ENCODE measurements at places on chromosomes 1 and 21.
A peak's percentile ranks its signal among the peaks of the same experiment; 100 is the strongest.

GRCh38 chr1:172373864-172374263, 46.6 kb upstream of the C1orf105 start:
- no peak for DNase-seq

DNA sequence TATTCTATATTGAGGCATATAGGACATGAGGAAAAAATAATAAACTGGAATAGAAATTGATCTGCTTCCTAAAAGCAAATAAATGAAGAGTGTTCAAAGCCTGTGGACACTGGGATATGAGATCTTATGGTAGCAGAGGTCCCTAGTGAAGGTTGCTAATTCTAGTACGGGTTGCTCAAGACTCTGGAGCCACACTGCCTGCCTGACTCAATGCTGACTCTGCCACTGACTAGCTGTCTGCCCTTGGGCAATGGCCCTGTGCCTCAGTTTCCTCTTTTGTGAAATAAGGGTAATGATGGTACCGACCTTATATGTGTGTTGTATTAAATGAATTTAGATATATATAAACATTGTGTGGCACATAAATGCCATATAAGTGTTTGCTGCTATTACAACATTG, 59.0 kb upstream of the C1orf53 start:
- DNase-seq = no peak

DNA sequence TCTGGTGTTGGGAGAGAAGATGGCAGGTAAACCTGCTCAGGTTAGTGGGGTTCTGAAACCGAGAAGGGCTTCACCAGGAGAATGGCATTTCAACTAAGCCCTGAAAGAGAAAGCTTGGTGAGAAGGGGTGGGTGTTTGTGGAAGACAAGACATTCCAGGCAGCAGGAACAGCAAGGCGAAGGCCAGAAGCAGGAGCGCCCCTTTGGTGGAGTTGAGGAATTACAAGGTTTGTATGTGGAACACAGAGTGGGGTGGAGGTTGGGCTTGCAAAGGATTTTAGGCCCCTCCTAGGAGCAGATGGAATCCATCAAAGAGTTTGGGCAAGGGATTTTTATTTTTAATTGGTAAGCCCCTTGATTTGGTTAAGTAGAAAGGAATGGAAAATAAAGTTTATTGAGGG, 24.8 kb upstream of the ELOA start:
- no peak for DNase-seq

DNA sequence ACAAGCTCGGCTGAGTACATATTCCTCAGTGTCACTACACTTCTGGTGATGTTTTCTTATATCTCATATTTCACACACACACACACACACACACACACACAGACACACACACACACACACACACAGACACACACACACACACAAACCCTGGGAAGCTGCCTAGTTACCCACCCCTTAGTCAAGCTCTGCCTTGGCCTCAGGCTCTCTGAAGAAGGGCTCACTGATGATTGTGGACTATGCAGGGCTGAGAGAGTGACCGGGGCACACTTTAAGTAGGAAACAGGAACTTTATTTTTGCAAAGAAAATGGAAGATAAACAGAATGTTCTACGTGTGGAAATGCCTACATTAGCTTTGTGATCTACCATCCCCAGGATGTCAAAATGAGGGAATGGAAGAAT, 19.2 kb upstream of the LCE2D start:
- DNase-seq = no peak

- no peak for DNase-seq
These were observed 4.8 kb downstream of the ZNF672 start for GRCh38 chr1:248842781-248843331.

- no peak for DNase-seq
These were observed 4.9 kb downstream of the MDM4 start for GRCh38 chr1:204520834-204521709.

GRCh38 chr1:77405186-77405585, 123.4 kb downstream of the AK5 start:
- no peak for DNase-seq

- no peak for DNase-seq
These were observed 17.3 kb downstream of the PI4KB start for GRCh38 chr1:151309811-151310323.

- DNase-seq = no peak
These were observed 123.7 kb downstream of the UBE2U start for GRCh38 chr1:64327119-64327518.

DNA sequence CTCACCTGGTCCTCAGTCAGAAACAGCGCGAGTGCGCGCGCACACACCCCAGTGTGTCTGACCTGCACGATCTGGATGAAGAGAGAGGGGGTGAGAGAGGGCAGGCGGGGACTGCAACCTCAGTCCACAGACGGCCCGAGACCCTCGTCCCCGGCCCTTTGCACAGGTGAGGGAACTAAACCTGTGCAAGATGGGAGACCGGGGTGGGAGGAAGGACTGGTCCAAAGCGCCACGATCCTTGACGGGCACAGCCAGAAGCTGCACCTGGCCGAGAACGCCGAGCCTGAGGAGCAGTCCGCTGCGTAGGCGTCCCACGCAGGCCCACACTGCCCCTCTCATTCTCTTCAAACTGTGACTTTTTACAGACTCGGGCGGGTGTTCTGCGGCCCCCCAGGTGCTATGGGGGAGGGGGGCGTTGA, 519 bp upstream of the IQCC start:
- no peak for DNase-seq

DNA sequence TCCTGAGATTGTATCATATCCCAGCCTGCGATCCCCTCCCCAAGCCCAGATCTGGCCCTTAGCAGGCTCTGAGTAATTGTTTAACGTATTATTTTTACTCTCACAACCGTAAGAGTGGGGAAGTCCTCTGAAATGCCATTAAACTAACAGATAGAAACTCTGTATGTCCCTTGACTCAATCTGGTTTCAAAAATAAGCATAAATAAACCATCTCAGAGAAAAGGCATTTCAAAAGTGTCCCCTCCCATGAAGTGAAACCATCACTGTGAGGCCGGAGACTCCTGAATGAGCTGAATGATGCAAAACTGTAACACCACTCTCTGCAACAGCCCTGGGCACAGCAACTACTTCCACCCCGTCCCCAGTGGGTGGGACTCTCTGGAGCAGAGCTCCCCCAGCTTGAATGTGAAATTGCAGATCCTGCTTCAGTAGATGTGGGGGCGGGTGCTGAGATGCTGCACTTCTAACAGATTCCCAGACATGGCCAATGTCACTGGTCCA, 104.1 kb downstream of the SYF2 start:
- DNase-seq = no peak

DNA sequence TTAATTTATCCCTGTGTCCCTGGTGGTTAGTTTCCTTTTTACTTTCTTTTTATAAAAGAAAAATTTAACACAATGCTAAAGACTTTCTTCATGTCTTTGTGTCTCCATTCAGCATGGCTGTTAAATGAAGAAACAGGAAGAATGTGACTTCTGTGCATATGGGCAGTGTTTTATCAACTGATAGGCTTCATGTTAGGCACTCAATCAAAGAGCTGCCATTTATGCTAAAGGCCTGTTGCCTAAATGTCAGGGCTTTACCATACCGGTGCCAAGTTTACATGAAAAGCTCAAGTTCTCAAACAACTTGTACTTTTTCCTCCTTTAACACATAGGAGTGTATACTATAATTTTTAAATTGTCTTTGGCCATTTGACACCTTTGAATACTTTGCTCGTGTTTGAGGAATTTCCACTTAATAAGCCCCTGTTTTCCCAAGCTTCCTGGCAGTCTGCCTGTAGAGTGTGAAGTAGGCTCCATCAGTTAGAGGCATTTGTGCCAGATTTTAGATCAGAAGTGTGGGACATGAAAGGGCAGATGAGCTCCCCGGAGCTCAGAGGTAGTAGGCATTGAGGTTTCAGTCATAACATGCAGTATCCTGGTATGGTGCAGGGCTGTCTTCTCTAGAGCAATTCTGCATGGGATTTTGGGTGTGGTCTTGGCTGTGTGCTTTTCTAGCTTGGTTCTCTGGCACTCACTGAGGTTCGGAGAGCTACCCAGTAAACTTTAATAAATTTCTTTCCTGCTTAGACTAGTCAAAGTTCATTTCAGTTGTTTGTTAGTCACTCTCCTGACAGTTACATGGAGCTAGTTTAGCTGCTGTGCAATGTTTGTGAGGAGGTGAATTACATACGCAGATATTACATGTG, 119.0 kb downstream of the LEPR start:
- no peak for DNase-seq

DNA sequence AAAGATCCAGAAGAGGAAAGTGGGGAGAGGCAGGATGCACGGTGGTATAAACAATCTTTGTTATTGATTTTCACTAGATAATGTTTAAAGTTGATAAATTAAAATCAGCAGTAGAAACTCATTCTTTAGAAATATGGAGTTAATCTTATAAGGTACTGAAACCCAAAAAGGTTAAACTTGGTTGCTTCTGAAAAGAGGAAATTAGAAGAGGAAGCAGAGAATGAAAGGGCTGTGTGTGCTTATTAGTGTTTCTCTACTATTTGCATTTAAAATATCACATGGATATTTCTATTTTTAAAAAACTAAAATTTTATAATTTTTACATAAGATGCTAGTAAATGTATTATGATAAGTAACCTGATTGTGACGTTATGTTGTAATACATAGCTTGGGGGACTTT, 24.4 kb downstream of the C1orf141 start:
- DNase-seq = peak; percentile 21

GRCh38 chr1:183051546-183051945, 28.3 kb downstream of the LAMC1 start:
- DNase-seq = no peak

DNA sequence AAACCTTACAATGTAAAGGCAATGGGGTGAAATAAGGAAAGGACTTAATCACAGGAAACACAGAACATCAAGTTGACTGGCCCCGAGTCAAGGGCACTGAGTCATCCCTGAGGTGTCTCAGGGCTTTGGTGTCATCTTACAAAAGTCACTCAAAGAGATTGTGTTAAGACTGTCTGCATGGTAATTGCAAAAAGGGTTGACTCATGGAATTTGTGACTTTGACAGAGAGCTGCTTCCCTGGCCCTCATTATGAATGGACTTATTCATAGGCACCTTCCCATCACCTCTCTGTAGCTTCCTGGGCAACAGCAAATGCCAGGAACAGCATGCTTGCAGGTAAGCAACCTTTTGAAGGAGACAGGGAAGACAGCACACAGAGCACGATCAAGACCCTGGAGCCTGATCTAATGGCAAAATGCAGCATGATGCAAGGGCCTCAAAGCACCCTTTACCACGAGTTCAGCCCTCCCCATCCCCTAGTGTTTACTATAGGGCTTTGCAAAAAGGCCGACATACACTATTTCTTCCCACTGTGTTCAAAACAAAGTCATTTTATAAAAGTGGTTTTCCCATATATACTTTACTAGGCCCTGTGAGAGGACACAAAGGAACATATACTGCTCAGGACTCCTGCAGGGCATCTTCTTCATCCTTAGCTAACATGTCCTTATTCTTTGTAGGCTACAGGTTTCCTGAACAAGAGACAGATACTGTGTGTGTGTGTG, 17.1 kb downstream of the ZP4 start:
- no peak for DNase-seq

- DNase-seq = no peak
These were observed 27.7 kb upstream of the SLC5A9 start for GRCh38 chr1:48194801-48195200.

DNA sequence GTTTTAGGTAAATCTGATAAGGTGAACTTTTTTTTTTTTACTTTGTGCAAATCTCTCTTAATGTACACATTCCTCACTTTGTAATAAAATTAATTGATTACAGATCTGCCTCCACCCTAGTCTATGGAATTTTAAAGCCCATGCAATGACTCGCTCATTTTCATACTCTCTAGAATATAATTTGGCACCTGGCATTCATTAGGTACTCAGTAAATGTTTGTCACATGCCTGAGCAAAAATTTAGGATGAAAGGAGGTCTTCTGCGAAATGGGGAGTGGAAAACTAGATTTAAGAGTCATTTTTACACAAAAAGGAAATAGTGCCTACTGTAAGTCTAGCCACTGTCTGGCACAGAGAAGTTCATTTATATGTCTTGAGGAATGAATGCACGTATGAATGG, 350.1 kb downstream of the DPYD start:
- no peak for DNase-seq

DNA sequence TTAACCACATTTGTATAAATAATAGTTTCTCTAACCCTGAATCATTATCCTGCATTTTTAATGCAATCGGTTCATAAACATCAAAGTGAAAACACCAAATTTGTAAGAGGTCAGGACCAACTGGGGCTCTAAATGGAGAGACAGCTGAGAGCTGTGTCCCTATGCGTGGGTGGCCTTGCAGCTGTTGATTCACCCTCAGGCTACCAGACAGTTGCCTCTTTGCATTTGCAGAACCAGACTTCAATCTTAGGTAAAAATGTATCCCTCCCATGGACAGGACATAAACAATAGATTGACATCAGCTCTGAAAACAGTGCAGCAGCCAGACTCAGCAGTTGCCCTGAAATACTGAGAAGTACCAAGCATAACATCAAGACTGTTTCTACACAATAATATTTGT, 8.8 kb upstream of the TGFB2 start:
- DNase-seq = no peak

DNA sequence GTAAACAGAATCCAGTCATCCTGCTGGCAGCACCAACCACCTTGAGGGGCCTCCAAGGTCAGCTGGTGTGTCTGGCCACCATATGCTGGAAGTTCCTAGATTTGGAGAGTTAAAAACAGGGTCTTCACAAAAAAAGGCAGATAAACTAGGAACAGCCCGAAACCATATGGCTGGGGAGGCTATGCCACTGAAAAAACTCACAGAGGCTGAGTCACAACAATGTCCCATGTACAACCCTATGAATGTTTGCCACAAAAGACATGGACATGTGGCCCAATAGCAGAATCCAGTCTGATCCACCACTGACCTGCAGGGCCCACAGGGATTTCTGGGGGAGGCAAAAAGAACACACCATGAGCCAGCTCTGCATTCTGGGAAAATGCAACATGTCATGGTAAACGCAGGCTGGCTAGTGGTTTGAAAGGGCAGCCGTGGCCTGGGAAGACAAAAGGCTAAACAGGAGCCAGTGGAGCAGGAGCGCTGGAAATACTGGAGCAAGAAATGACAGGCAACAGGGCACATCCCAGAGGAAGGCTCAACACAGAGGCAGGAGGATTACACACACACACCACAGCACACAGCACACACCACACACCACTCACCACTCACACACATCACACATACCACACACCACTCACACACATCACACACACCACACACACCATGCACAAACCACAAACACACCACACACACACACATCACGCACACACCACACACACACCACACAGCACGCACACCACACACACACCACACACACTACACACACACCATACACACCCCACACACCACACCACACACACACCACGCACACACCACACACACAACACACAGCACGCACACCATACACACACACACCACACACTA, 55.4 kb downstream of the HSF2BP start:
- DNase-seq = no peak

- DNase-seq = no peak
These were observed 5.3 kb downstream of the RPS8 start for GRCh38 chr1:44780583-44781121.
